Thyroid gland (tissue), 4 donors: ENCODE measurements at places on chromosomes 4 and X. TPM values are rescaled to one million over a fixed set of nuclear protein-coding genes. Genes with fewer than 3 reads are reported as not detected.

ZNF157 gene
- total RNA-seq, result 1.2 TPM

TBC1D19 gene
- 25.0 TPM for total RNA-seq

FOXR2 gene
- not detected for total RNA-seq

ARAP2 gene
- 109 TPM for total RNA-seq

DCAF8L2 gene
- total RNA-seq, result not detected

ODAPH gene
- total RNA-seq, result not detected

SEL1L3 gene
- total RNA-seq, result 23.9 TPM

MAGEA10 gene
- not detected for total RNA-seq

MRFAP1L1 gene
- 70.5 TPM for total RNA-seq

C4orf17 gene
- total RNA-seq, result not detected

RIPPLY1 gene
- total RNA-seq, result not detected

- DNase-seq, result no peak
These were observed 21.9 kb downstream of the SMS start for GRCh38 chrX:21962361-21962760.

GRCh38 chr4:67934628-67935027, 28.7 kb downstream of the TMPRSS11A start:
- no peak for DNase-seq

- peak; percentile 36 for DNase-seq
These were observed 1.1 kb downstream of the SLIT2 start for GRCh38 chr4:20252656-20253282.

GRCh38 chr4:179563741-179564140, 2121.5 kb upstream of the AGA start:
- DNase-seq, result no peak

GRCh38 chrX:54087661-54088060, 43.4 kb upstream of the PHF8 start:
- no peak for DNase-seq

GRCh38 chr4:114156371-114156770, 176.9 kb upstream of the ARSJ start:
- DNase-seq, result no peak

DNA sequence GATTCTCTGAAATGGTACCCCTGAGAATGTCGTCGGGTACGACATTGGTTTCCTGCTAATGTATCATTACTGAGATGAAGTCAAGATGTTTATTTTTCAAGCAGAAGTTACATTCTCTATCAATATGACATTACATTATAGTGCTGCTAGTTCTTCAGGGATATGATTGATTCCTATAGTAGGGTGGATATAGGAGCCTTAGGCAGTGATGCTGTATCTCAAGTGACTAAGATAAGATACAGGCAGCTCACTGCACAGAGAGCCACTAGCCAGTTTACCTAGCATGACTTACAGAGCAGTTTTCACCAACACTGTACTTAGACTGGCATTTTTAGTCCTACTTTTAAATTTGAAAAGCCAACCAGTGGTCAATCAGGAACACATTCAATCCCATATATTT, 154.9 kb downstream of the FANCB start:
- DNase-seq, result no peak

DNA sequence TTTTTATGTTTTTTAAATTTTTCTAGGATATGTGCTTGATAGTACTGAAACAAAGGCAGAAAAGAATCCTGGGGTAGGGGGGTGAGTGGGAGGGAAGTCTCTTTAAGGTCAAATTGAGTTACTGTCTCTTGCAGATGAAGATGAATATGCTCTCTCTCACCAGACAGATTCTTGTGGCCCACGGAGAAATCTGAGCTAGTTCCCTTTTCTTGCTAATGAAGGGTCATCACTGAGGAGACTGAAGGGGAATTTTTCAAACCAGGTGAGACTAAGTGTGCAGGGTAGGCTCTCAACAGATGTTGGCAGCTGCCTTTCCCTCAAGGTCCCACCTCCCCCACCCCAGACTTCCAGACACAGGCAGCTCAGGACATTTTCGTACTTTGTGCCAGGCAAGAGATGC, 21.5 kb downstream of the FAM9C start:
- DNase-seq, result no peak

- DNase-seq, result no peak
These were observed 107.5 kb downstream of the EGF start for GRCh38 chr4:110020139-110020538.

- no peak for DNase-seq
These were observed 1009.6 kb upstream of the DIAPH2 start for GRCh38 chrX:95675011-95675410.

- no peak for DNase-seq
These were observed 241.5 kb upstream of the IGFBP7 start for GRCh38 chr4:57351731-57352130.

DNA sequence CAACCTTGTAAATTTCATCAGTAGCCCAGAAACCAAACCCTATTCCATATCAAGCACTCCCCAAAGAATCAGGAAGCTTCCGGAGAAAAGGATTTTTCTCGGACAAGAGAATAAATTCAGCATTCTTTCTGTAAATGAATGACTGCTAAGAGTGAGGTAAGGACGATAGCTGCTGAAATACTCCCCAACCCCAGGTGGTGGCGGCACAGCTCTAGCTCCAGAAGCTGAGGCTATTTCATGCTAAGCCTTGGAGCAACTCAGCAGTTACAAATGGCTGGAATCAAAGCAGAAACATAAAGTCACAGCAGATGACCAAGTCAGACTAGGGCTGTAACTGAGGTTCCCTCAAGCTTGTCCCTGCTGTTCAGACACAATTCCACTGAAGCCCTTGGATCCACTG, 13.9 kb upstream of the PCDH19 start:
- DNase-seq, result no peak

DNA sequence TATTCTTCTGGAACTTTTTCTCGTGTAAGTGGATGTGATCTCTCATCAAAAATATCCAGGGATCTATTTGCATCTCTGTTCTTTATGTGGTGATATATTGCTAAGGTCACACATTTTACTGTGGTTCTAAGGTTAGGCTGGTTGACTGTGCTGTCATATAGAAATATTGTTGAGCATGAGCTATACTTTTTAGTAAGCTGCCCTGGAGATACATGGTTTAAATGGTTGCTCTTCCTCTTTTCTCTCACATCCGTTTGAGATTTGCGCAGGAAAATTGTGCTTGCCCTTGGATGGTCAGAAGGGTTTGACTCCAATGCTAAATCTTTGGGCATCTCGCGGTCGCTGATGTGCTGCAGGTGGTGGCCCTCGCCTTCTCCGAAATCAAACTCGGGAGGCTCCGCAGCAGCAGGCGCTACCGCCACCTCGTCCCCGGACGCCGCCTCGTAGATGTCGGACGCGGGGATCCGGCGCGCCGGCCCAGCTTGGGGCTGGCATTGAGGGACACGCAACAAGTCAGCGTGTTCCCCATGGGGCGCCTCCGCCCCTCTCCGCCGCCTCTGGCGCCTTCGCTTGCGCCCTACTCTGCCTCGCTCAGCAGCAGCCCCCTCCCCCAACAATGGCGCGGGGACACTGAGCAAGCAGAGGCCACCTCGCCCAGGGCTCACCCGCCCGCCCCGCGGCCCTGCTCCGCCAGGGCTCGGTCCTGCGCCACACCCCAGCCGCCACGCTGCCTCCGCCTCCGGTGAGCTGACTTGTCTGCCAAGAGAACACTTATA, 154.5 kb downstream of the MSN start:
- DNase-seq, result peak; percentile 37

DNA sequence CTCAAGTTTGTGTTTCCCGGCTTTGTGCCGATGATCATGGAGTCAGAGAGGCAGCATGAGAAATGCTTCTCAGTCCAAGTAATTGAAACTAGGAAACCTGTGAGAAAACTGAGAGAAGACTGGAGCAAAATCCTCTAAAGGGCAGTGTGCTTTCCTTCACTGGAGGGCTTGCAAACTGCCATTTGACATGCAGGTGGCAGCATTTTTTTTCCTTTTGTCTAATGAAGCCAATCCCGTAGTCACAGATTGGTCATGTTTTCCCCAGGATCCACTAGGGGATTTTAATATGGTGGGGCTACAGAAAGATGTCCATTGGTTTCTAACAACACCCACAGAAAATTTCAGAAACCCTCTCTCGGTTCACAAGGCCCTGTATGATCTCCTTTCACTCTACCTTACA, 117.4 kb upstream of the NUDT10 start:
- DNase-seq, result no peak

GRCh38 chr4:7530932-7531639, 96.4 kb upstream of the PSAPL1 start:
- no peak for DNase-seq

- DNase-seq, result no peak
These were observed 117.0 kb downstream of the KDR start for GRCh38 chr4:55008166-55009056.

DNA sequence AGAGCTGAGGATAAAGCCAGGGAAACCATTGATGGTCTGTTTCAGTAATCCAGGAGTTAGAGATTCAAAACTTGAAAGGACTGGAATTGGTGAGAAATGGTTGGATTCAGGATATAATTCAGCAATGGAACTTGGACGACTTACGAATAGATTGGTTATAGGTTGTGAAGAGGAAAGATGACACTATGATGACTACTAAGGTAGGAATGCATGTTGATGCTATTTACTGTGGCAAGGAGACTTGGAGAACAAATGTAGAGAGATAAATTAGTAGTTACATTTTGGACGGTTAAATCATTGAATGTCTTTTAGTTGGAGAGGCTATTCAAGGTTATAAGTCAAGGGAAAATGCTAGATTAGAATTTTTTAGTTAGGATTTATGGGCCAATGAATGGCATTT, 365.4 kb upstream of the TECRL start:
- no peak for DNase-seq
